Activated CD4-positive, alpha-beta T cell treated with anti-CD3 and anti-CD28 coated beads for 48 hours (primary cell): ENCODE measurements at places on chromosomes 6 and 20.
A peak's percentile ranks its signal among the peaks of the same experiment; 100 is the strongest.

GRCh38 chr20:14667226-14667625 is 329.8 kb upstream of the FLRT3 start:
- no peak for DNase-seq

DNA sequence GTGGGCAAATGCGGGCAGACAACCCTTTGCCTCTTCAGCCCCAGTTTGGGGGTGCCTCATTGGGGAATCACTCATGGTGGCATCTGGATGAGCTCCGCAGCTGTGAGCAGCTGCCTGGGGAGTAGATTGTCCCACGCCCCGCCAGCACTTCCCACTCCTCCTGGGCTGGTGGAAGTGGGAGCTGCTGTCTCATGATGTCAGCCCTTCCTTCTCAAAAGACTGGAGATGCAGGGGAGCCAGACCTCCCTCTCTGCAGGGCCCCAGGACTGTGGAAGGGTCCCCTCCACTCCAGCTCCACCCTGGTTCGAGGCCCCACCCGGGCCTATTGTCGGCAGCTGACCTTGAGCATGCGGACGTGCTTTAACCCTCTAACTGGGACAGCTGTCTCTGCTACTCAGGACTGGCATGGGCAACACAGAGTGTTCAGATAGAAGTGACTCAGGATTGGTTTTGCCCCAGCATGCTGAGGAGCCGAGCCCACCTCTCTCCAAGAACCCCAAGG is 2.0 kb downstream of the UNC93A start:
- no peak for DNase-seq

DNA sequence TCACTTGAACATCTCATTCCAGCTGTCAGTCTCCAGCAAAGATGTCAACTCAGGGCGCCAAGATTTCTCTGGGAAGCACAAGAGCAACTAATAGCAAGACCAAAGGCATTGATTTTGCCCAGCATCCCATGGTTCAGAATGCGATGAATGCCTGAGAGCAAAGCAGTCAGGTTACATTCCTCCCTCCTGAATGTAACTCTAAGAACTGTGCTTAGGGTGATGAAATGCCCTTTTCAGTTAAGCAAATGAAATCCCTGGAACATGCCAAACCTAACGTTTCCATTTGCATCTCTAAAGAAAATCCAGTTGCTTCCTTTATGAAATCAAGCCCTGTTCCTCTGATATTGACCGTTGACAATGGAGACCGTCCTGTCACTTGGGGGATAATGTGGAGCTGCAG is 224.0 kb upstream of the PLN start:
- DNase-seq, result no peak

DNA sequence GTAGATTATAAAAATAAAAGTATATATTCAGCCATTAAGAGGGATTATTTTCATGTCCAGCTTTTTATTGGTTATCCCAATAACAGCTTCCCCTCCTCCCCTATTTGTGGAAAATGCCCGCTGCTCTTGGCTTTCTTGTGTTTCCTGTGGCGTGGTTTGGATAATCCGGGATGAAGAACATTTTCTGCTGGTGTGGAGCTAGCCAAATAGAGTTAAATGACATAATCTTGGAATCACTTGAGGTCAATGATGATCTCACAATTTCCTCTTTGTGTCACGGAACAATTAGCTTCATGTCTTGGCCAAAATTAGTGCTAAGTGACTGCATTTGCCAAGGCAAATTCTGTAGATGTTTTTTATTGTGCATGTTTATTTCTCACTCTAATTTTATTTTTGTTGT is 394.0 kb downstream of the LAMA2 start:
- DNase-seq, result no peak

- no peak for DNase-seq
Observed at GRCh38 chr6:138586638-138587037, 87.3 kb upstream of the NHSL1 start.

DNA sequence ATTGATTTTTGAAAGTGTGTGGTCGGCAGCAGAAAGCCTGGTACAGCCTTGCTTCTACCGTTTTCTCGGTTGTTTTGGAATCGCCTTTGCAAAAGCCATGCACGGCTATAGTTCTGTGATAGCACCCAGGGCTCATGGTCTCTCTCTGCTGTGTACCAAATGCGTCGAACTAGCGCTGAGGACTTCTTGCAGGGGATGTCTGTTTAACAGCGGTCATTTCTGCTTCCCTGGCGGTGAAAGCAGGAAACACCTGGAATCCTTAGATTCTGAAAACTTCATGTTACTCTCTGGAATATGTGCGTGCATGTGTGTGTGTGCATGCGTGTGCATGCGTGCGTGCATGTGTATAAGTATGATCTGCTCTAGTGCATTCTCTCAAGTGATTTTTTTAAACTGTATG is 26.1 kb upstream of the GCNT2 start:
- no peak for DNase-seq

DNA sequence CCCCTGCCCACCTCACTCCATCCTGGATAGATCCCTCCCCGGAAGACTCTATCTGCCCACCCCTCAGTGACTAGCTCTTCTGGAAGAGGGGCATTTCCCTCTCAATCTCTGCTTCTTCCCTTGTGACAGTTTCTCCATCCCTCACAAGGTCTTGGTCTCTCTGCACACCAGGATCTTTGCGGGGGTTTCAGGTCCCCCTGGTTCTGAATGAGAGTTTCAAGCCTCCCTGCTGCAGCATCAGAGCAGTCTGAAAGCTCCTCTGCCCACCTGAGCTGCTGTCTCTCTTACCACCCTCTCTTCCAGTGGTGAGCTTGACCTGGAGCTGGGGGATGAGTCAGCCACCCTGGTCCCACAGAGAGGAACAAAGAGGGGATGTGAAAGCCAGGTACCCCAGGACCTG is 24.4 kb downstream of the TNXB start:
- no peak for DNase-seq

DNA sequence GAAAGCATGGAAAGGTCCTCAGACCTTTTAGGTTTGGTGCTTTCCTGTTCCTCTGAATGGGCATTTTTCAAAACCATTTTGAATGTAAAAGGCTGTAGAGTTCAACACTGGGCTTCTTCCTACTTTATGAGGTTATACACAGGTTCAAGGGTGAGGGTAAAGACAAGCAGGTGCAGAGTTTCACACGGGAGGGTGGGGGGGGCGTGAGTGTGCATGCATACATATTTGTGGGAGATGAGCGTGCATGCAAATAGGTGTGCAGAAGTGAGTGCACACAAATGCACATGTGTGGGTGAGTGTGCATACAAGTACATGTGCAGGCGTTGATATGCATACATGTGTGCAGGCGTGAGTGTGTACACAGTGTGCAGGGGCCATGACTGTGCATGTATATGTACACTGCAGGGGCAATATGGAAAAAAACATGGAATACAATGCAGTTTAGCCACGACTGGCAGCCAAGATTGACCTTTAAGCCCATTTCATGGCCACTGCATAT is 183.1 kb downstream of the GMPR start:
- DNase-seq, result no peak

DNA sequence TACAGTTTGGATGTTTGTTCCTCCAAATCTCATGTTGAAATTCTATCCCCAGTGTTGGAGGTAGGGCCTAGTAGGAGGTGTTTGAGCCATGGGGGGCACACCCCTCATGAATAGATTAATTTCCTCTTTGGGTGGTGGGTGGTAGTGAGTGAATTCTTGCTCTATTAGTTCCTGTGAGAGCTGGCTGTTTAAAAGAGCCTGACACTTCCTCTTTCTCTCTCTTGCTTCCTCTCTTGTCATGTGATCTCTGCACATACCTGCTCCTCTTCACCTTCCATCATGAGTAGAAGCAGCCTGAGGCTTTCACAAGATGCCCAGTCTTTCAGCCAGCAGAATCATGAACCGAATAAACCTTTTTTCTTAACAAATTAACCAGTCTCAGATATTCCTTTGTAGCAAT is 340.2 kb upstream of the CHD6 start:
- no peak for DNase-seq

DNA sequence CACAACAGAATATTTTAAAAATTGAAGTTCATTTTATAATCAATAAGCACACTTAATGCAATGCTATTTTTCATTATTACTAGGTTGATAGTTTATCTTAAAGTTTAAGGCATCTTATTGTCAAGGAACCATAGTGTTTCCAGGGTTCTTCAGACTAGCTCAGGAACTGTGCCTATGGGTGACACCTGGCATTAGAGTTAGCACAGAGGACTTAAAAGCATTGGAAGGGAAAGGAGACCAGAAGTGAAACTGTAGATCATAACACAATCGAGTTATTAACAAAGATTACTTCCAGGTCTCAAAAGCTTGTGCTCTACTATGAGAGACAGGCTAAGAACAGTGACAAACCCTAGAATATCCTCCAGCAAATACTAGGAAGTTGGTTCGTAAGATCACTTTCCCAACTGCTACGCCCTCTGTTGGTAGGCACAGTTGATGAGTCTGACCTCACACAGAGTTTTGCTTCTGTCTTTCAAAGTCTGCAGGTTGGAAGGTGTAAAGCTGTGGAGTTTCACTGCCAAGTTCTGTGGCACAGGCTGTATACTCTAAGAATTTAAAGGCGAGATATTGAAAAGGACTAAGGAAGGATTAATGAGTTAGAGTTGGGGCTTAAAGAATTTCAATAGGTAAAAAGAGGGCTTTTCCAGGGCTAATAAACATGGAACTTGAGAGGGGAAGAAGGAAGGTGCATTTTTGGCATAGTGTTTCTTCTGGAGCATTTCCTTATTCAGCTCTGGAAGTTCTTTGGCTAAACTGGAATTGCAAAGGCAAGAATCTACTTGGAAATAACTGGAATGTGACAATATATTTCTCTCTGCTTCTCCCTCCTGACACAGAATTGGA is 531.3 kb upstream of the JAG1 start:
- DNase-seq, result peak; percentile 28

- DNase-seq, result no peak
Observed at GRCh38 chr20:57293995-57294394, 27.6 kb upstream of the BMP7 start.

DNA sequence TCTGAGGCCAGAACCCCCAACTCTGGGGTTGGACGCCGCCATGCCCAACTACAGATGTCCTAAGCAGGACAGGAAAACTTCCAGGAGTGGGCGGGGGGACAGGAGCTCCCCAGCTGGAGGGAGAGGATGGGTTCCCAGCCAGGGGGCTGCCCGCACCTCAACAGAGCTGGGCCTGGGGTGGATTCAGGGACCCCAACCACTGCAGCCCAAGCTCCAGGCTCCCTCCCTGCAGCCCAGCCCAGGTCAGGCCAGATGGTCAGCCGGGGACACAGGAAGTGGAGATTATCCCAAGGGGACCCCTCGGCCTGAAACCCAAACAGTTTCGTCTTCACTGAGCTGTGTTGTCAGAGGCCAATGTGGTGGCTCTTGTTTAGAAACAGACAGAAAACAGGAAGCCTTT is 9.4 kb downstream of the LAMA5 start:
- no peak for DNase-seq

DNA sequence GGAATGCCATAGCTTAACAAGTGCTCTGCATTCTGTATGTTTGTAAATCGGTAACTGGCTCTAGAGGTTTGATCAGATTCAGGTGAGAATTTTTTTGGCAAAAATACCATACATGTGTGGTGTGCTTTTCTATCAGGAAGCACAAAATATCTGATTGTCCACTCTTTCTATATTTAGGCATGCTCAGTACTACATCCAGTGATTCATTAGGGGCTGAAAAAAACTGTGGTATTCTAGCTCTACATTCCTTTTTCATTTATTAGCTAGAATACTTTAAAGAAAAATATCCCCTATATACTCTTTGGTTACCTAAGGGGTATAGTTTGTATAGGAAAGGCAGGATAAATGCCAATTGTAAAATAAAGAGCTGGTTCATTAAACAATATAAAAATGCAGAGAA is 10.6 kb upstream of the ELOVL2 start:
- DNase-seq, result no peak

GRCh38 chr6:37042150-37042549 is 36.7 kb downstream of the FGD2 start:
- no peak for DNase-seq

DNA sequence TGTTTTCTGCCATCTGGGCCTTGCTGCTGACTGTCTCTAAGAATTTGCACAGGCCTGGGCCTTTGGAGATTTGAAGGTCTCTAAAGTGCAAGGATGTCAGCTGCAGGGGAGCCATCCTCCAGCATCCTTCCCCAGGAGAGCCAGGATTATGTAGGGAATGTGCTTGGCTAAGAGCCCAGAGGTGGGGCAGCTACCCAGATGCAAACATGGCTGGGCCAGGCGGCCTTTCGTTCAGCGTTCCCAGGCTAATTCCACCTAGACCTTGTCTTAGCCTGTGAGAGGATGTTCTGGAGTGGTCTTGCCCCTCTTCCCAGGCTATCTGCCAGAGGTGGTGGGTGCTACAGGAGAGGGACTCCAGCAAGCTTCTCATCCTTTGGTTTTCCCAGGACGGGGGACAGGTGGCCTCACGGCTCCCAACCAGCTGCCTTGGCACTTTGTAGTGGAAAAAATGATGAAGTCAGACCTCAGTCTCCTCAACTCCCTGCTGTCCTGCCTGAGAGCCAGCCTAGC is 7.7 kb upstream of the PTGIS start:
- DNase-seq, result no peak

- DNase-seq, result no peak
Observed at GRCh38 chr6:153778216-153778615, 260.8 kb upstream of the OPRM1 start.

DNA sequence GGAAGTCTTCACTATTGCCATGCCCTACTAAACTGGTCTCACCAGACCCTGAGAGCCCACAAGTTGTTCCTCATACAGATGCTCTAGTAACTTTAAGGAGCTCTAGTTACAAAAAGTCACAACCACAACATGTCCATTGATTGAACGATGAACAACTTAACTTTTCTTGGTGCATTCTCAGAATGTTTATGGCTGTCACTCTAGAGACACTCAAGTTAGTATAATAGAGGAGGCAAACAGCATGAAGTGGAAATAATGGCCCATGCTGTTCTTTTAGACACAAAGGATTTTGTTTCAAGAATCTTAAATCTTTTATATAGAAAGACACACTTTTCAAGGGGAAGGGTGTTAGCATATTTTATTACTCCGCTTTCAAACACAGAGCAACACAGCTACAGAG is 934.4 kb downstream of the HACE1 start:
- DNase-seq, result no peak

DNA sequence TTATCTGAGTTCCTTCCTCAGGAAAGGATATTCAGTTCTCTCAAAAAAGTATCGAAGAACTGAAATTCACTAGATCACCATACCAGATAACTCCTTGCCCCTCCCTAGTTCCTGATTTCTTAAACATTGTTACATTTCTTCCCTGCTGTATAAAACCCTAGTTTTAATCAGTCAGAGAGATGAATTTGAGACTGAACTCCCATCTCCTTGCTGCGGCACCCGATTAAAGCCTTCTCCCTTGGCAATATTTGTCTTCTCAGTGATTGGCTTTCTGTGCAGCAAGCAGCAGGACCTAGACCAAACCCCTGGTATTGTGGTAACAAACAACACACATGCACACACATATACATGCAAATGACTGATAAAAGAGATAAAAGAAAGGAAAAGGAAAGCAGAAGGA is 1364.6 kb upstream of the GJE1 start:
- DNase-seq, result no peak

DNA sequence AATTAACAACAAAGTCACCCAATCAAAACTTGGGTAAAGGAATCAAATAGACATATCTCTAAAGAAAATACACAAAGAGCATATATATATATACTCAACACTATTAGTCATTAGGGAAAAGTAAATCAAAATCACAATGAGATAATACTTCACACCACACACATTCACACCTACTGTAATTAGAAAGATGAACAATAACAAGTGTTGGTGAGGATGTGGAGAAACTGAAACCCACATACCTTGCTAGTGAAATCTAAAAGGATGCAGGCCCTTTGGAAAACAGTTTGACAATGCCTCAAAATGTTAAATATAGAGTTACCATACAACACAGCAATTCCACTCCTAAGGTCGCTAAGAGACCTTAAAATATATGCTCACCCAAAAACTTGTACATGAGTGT is 177.1 kb downstream of the ANKRD60 start:
- DNase-seq, result no peak

- no peak for DNase-seq
Observed at GRCh38 chr6:146950351-146950835, 253.8 kb upstream of the STXBP5 start.
